ENCODE measurements at places on chromosomes 6 and 20.

GRCh38 chr20:34047917-34048316 is 54.2 kb downstream of the RALY start:
- DNase-seq = no peak

DNA sequence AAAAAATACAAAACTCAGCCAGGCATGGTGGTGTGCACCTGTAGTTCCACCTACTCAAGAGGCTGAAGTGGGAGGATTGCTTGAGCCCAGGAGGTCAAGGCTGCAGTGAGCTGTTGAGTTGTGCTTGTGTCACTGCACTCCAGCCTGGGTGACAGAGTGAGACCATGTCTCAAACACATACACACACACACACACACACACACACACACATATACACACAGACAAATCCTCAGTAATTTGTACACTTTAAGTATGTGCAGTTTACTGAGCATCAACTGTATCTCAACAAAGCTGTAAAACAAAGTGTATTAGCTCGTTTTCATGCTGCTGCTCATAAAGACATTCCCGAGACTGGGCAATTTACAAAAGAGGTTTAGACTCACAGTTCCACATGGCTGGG is 7.3 kb downstream of the TFB1M start:
- no peak for DNase-seq

DNA sequence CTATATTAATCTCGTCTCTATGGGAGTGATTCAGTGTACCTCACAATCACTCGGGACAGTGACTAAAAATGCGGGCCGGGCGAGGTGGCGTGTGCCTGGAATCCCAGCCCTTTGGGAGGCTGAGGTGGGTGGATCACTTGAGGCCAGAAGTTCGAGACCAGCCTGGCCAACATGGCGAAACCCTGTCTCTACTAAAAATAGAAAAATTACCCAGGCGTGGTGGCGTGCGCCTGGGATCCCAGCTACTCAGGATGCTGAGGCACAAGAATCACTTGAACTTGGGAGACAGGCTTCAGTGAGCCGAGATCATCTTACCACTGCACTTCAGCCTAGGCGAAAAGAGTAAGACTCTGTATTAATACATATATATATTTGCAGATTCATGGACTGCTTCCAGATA is 17.4 kb downstream of the POPDC3 start:
- DNase-seq = no peak

DNA sequence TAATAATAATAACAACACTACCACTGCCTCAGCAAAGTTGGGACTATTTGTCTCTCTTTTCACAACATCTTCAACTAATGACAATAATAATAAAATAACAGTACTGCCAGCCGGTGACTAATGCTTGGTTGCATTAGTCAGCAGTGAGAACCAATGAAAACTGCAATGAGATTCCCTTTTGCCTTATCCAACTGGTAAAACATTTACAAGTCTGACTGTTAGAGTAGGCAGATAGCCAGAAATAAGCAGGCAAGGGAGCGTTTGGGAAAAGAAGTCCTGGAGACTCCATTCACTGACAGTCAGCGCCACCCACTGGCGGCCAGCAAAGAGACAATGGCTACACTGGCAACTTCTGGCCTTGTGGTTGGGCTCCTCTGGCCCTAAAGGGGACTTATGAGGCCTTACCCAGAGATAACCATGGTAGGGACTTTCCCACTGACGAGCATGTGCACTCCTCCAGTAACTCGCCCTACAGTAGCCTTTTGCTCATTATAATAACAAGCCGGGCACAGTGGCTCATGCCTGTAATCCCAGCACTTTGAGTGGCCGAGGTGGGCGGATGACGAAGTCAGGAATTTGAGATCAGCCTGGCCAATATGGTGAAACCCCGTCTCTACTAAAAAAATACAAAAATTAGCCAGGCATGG is 3.4 kb upstream of the NSFL1C start:
- DNase-seq = peak; percentile 67

DNA sequence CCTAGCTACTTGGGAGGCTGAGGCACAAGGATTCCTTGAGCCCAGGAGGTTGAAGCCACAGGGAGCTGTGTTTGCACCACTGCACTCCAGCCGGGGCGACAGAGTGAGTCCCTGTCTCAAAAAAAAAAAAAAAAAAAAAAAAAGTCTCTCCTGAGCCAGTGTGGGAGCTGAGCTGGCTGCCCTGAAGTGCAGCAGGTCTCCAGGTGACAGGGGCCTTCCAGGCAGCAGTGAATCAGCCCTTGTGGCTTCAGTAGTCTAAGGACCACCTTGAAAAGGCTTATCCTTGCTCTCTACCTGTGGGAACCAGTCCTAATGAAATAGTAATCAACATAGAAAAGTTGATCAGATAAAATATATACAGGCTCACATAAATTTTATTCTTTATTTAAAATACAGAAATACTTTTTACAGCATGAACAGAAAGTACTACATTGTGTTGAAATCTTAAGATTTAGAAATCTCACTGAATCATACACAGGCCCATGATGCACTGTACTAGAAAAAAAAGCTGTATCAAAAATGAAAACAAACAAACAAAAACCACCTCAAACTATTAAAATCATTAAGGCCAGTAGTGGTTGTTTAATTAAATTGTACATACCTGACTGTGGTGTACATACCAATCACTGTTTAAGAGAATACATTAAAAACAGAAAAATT is 128.9 kb downstream of the SCML4 start:
- no peak for DNase-seq

GRCh38 chr20:3781153-3781910 is at the start of gene SPEF1:
Gene SPEF1, minus strand, starts transcription at chr20:3781448. Its CDS starts 161 bp downstream, at chr20:3781287.
- peak; percentile 88 for DNase-seq

DNA sequence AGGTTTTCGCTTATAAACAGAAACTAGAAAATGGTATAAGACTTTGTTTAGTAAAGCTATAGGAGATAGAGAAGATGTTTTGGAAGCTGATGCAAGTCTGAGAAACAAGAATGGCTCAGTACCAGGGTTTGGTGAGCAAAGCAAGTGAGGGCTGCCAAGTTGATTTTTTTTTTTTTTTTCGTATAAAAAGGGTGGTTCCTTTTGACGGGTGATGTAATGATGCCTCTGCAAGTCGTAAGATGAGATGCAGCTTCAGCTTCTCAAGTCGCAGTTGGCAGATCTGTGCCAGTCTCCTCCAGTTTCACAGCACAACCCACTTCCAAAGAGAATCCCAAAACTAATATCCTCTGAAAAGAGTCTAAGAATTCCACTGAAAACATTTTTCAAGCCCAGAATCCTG is 252.8 kb upstream of the CDH4 start:
- no peak for DNase-seq

DNA sequence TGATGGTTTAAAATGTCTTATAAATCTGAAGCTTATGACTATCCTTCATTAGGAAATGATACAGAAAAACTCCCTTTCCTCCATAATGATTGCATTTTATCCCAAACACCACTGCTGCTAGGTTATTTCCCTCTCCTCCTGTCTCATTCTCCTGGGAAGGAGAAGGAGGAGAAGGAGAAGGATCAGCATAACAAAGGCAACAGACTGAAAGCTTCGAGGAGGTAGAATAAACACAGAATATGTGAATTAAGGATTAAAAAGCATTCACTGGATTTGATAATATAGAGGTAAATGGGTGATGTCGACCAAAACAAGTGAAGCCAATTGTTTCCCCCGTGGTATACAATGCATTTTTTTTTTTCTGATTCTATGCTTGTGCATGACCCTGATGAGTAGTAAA is 82.0 kb downstream of the WASF1 start:
- no peak for DNase-seq

- DNase-seq = peak; percentile 72
These were observed 49.3 kb upstream of the MYL9 start for GRCh38 chr20:36491901-36492617.

DNA sequence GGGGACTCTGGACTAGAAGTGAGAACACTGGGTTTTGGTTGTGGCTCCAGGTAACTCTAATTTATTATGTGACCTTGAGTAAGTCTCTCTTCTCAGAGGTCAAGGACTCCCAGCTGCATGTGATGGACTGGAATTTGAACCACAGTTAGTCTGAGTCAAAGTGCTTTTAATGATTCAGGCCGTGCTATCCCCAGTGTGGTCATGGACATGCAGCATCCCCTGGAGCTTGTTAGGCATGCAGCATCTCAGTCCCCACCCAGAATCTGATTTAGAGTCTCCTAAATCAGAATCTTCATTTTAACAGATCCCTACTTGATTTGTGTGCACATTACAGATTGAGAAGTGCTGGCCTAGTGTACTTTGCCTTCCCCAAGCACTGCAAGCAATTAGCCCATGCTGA is 74.2 kb downstream of the TOX2 start:
- DNase-seq = no peak

DNA sequence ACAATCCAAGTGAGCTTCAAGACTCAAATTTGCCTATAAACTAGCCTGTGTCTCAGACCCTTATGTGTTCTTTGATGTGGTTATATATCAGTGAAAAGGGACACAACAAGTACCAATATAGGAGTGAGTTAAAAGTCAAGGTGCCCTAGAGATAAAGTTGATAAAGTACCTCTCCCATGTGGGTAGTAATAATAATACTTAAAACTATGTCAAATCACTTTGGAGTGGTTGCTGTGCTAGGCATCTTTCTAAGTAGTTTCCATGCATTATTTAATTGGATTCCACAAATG is 100.4 kb downstream of the BMP5 start:
- no peak for DNase-seq

DNA sequence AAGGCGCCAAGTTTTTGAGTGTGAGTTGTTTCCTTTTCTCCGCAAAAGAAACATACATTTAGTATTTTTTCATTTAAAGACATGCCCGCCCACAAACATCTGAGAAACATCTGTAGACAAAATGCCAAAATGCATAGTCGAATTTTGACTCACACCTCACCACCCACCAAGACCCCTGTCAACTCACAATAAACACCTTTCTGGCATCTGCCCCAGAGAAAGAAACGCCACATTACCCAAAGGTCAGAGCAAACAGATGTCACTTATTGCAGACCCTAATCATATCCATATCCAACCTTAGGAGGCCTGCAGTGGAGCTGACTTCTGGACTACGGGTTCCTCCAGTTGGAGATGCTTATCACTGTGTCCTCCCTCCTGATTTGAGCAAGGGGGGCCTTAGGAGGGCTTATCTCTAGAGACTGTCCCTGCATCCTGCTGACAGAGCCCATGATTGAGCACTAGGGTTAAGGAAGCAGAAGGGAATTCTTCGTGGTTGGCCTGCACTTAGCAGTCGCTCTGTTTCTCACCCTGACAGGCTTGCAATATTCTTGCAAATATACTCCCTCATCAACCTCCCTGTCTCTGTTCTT is 90.5 kb upstream of the TBX18 start:
- DNase-seq = no peak

GRCh38 chr20:50569864-50570836 is 60.0 kb downstream of the PTPN1 start:
- peak; percentile 83 for DNase-seq

GRCh38 chr20:18288749-18289267 is 481 bp downstream of the ZNF133 start:
- peak; percentile 13 for DNase-seq

- no peak for DNase-seq
These were observed 70.7 kb downstream of the MYB start for GRCh38 chr6:135251498-135252441.

- DNase-seq = no peak
These were observed 488.5 kb upstream of the BTBD3 start for GRCh38 chr20:11429168-11429567.

All from GM13976 (cell line).